ENCODE measurements at places on chromosomes 6 and 20. TPM values are rescaled to one million over a fixed set of nuclear protein-coding genes. Genes with fewer than 3 reads are reported as not detected.

The BTN1A1 gene
- polyA plus RNA-seq: not detected

The TMEM217 gene
- polyA plus RNA-seq: 0.28 TPM

The ALDH5A1 gene
- polyA plus RNA-seq: 12.3 TPM

The PHACTR1 gene
- 0.18 TPM for polyA plus RNA-seq

DNA sequence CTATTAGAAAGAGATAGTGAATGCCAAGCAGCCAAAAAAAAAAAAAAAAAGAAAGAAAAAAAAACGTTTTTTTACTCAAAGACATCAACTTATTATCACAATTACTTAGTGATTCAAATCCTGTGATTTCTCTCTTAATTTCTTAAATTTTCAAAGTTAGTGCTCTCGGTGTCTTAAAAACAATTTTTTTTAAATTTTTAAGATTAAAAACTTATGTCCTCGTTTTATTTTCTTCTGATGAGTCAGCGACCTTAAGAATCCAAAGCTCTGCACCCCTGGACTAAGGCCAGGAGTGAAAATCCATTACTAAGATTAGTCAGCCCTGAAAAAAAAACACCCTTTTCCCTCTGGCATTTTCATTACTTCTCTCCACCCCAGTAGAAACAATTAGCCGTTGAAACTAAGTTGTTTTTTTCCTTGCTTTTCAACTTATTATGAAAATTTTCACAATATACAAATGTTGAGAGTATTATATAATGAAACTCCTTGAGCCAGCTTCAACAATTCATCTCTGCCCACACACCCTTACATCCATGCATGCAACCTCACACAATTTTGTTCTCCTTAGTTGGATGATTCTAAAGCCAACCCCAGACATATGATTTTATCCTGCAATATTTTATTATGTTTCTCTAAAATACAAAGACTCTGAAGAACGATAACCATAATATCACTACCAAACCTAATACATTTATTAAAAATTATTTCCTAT lies 85.6 kb upstream of the CARMIL1 start:
- H3K4me1 ChIP-seq: no peaks in the 10 kb centered on the region
- no peak overlapping the region for H3K27ac ChIP-seq
- no peak for DNase-seq
- no peaks in the 10 kb centered on the region for H3K27me3 ChIP-seq
- no peak overlapping the region for H3K4me3 ChIP-seq

DNA sequence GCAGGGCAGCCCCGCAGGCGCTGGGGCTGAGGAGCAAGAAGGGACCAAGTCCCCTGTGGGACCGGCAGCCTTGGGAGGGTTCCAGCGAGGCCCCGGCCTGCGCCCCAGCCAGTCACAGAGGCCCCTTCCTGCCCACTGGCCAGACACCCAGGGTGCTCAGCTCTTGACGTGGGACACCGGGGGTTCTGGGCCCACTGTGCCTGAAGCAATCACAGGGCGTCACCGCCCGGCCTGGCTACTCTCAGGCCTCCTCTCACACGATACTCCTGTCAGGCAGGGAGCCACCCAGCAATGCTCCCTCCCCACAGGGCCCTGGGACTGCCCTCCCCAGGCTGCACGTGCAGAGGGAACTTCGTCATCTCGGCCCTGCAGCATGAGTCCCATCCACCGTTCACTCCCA lies 14.5 kb downstream of the TAF4 start:
- no peaks in the 10 kb centered on the region for H3K27me3 ChIP-seq
- no peaks in the 10 kb centered on the region for H3K4me1 ChIP-seq
- peaks cover 6% of the 10 kb centered on the region for H3K36me3 ChIP-seq
- H3K4me3 ChIP-seq: no peak overlapping the region
- DNase-seq: no peak
- no peak overlapping the region for H3K27ac ChIP-seq

- no peaks in the 10 kb centered on the region for H3K27me3 ChIP-seq
- DNase-seq: no peak
- no peak overlapping the region for H3K4me3 ChIP-seq
- H3K4me1 ChIP-seq: no peaks in the 10 kb centered on the region
- no peaks in the 10 kb centered on the region for H3K36me3 ChIP-seq
Observed at GRCh38 chr20:17024513-17025119, 202.2 kb upstream of the PCSK2 start.
